ENCODE measurements at places on chromosomes 3 and 15.

- DNase-seq = peak; percentile 78
Observed at GRCh38 chr3:22887664-22888291, 315.3 kb upstream of the UBE2E2 start.

DNA sequence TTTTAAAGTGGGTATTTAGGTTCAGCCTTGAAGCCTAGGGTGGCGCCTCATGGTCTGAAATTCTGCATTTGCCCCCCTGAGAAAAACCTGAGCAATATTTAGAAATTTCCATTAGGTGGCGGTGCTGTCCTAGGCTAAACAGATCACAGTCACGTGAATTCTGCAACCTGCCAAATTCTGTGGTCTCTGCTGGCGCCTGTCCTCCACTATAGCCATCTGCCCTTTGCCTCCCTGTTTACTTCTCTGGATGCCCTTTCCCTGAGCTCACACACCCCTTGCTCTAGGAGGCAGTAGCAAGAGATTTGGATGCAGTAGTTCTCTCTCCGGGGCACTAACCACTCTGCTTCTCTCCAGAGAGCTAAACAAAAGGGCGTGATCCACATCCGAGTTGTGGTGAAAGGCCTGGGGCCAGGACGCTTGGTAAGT is 9.1 kb downstream of the MRPS11 start:
- DNase-seq = peak; percentile 80

GRCh38 chr15:23401627-23402026 is 45.4 kb downstream of the GOLGA6L2 start:
- DNase-seq = no peak

- DNase-seq = peak; percentile 78
Observed at GRCh38 chr3:149299938-149300801, 33.3 kb downstream of the TM4SF18 start.

GRCh38 chr15:88016406-88016805 is 240.1 kb downstream of the NTRK3 start:
- DNase-seq = no peak

GRCh38 chr3:78015856-78016255 is 976.0 kb downstream of the ROBO2 start:
- no peak for DNase-seq

DNA sequence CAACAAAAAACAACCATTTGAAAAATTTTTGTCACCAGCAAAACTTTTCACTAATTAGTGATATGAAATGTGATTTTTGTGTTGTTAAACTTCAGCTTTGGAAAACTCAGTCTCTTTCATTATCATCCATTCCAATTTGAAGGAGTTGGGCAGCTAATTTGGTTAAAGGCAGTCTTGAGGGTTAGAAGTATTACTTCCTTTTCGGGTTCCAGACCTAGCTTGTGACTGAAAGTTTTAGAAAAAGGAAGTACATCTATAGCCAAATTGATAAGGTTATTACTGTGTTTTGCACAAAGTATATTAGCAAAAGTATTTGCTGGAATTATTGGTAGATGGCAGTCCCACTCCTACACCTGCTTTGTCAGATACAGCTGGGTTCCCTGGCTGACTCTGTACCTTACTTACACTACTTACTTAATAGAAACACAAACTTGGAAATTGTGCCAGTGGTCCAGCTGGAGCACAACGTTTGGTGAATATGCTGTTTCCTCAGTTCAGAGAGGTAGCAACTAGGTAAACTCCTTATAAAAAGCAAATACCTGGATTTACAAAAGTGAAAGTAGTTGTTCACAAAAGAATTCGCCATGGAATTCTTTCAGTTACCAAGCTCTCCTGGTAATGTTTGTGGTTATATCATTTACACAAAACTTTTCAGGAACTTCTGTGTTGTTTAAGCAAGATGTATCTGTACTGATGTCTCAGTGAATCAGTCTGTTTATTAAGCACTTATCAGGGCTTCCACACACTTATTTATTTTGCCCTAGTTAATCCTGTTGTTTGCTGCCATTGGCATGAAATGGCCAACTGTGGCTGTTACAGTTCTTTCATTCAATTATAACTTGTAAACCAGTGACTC is 31.6 kb downstream of the TIPARP start:
- peak; percentile 71 for DNase-seq

DNA sequence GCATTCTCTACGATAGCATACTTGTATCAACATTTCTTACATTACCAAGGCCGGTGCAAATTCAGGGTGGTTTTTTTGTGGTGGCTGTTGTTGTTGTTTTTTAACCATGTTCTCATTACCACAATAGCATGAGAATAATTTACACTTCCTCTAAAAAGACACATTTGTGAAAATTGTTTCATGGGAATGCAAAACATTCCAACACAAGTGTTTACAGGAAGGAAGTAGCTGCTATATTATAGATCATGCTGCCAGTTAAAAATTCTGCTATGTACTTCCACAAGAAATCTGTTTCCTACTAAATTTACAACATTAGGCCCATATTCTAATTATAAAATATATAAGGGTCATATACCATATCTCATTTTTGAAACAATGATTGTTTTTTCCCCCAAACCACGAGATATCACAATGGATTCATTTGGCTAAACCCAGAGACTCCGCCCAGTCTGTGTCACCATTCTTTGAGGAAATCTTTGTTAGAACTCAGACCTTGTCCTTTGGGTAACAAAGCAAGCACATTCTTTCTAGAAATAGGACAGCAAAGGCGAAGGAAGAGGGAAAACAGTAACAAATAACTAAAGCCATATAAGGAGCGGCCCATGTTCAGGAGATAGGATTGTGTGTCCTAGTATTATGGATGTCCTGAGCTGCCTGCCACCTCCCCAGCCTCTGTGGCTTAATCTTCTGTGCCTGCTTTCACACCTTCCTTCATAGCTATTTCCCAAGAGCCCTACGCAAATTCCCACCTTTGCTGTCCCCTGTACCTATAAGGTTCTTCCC is 60.1 kb downstream of the UACA start:
- DNase-seq = no peak

GRCh38 chr15:81897057-81897677 is 148.7 kb downstream of the MEX3B start:
- no peak for DNase-seq

- DNase-seq = peak; percentile 48
Observed at GRCh38 chr3:18010001-18010400, 267.6 kb upstream of the TBC1D5 start.

GRCh38 chr15:63372753-63373152 is 8.9 kb downstream of the CA12 start:
- DNase-seq = no peak

DNA sequence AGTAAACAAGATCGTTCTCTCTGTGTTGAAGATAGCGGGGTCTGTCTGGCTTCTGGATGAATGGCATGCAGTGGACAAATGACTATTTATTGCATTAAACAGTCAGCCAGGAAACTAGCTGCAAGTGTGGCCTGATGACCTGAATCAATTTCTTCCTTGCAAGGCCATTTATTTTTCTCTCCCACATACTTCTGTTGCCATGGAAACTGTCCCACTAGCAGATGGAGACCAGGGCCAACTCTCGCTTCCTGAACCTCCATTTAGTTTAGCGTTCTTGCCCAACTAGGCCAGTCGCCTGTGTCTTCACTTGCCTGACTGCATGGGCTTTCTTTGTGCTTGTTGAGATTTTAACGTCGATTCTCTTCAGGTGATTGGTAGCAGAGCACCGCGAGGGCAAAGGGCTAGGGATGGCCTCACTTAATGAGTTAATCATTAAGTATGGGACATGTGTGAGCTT is 27.6 kb downstream of the LMCD1 start:
- no peak for DNase-seq

DNA sequence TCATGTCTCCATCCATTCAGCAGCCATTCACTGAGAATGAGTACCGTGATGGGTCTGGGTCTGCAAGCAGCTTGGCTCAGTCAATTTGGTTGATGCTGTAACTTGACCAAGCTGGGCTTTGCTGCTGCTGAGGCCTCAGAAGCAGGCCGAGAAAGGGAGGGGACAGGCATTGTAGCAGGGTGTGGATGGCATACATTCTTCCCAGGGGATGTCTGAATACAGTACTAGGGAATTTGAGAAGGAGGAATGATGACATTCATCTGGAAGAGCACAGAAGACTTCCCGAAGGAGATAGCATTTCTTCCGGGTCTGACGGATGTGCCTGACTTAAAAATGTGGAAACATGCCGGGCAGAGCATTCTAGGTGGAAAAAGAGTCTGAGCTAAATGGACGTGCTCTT is 105.3 kb upstream of the ADPGK start:
- DNase-seq = no peak

- no peak for DNase-seq
Observed at GRCh38 chr15:68249058-68249713, 19.7 kb upstream of the CLN6 start.

DNA sequence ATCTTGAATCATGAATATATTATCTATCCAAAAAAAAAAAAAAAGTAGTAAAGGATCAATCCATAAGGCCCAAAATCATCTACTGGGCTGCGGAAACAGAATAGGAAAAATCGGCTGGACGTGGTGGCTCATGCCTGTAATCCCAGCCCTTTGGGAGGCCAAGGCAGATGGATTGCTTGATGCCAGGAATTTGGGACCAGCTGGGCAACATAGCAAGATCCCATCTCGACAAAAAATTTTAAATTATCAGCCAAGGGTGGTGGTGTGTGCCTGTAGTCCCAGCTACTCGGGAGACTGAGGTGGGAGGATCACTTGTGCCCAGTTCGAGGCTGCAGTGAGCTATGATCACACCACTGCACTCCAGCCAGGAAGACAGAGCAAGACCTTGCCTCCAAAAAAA is 6.1 kb upstream of the DVL3 start:
- no peak for DNase-seq

DNA sequence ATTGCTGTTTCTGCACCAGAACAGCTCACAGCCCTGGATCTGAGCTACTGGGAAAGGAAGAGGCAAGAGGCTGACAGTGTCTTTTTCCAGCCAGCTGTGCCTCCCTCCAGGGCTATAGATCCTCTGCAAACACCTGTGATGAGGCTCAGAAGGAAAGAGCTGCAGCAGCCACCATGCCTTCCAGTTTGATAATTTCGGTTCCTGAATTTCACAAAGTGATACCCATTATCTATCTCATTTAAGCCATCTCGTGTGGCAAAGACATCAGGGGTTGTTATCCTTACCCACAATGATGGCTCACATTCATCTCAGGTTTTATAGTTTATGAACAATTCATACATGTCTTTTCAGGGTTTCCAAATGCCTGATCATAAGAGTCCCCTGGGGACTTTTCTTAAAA is 1.8 kb upstream of the LARP6 start:
- no peak for DNase-seq

GRCh38 chr15:62832231-62832630 is 210.3 kb upstream of the TPM1 start:
- DNase-seq = no peak

- no peak for DNase-seq
Observed at GRCh38 chr15:89932880-89933279, 20.1 kb upstream of the ARPIN start.

GRCh38 chr3:128016502-128016901 is 35.7 kb upstream of the SEC61A1 start:
- no peak for DNase-seq

GRCh38 chr3:134356411-134357040 is 17.7 kb downstream of the AMOTL2 start:
- no peak for DNase-seq

- DNase-seq = no peak
Observed at GRCh38 chr15:55700876-55701275, 42.1 kb downstream of the PRTG start.

GRCh38 chr15:70882361-70882760 is 9.9 kb downstream of the THAP10 start:
- DNase-seq = no peak

DNA sequence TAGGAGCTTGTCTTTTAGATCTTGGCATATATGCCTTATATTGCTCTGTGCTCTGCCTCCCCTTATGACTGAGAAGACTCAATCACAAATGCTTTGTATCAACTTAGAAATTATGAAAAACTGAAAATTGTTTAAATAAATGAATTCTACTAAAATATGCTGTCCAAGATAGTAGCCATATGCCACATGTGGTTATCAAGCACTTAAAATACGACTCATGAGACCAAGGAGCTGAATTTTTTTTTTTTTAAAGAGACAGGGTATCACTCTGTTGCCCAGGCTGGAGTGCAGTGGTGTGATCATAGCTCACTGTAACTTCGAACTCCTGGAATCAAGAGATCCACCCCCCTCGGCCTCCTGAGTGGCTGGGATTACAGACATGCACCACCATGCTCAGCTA is 118.3 kb downstream of the RFTN1 start:
- DNase-seq = peak; percentile 79

DNA sequence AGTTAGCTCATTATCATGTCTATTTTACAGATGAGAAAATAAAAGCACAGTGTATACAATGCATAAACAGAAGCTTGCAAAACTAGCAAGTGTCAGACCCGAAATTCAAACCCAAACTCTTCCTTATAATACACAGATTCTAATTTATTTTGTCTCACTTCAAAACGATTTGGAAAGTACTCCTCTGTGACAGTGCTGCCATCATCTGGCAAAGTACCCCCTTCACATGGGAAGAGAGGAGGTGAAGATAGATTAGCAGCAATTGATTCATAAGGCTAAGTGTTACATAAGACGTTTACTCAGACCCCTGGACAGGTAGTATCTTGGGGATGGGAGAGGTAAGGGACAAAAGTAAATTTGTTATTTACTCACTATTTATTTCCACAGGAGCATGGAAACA is 744.0 kb upstream of the SGO1 start:
- peak; percentile 3 for DNase-seq

DNA sequence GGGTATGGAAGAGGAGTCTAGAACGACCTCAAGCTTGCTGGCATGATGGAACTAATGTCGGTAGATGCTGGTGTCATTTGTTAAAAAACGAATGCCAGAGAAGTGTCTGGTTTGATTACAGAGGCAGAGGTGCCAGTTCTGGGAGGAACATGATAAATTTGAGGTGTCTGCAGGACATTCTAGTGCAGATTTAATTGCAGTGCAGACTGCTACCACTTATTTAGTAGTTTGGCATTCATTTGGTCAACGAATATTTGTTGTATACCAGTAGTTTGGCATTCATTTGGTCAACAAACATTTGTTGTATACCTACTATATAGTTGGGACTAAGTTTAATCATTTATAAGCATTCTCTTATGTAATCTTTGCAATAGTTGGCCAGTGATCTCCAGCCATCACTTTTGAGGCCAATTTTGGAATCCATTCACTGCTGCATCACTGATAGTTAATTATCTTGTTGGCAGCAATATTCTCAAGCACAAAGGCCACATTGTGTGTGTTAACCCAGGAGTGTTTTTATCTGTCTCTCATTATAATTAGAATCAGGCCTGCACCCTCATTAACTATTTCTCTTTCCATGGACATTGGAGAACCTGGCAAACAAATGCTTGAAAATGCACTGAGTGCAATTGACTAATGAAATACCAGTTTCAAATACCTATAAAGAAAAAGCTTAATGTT is 19.5 kb upstream of the TGFBR2 start:
- DNase-seq = no peak

DNA sequence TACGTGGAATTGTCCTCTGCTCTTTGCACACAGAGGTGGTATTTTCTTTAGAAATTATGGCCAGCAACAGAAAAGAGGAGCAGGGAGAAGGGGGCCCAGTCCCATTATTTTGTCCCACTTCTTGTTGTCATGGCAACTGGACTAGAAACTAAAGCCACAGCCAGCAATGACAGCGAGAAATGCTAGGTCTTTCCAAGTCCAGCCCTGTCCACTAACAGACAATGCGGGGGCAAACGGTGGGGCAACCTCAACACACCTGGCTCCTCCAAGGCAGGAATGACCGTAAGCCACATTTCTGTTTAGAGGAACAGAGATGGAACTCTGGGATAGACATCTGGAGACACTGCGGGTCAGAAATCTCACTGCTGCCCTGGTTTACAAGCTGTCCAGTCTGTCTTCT is 107.3 kb downstream of the RFTN1 start:
- no peak for DNase-seq

- no peak for DNase-seq
Observed at GRCh38 chr3:48118322-48118721, 69.9 kb downstream of the CDC25A start.

GRCh38 chr3:8492744-8493511 is 8.7 kb upstream of the LMCD1 start:
- no peak for DNase-seq

Measured in hematopoietic multipotent progenitor cell treated with erythropoietin and hydrocortisone succinate and interleukin-3 and kit ligand, for 4 days (in vitro differentiated cells).